ENCODE measurements at places on chromosomes 12 and 14.
A peak's percentile ranks its signal among the peaks of the same experiment; 100 is the strongest.

DNA sequence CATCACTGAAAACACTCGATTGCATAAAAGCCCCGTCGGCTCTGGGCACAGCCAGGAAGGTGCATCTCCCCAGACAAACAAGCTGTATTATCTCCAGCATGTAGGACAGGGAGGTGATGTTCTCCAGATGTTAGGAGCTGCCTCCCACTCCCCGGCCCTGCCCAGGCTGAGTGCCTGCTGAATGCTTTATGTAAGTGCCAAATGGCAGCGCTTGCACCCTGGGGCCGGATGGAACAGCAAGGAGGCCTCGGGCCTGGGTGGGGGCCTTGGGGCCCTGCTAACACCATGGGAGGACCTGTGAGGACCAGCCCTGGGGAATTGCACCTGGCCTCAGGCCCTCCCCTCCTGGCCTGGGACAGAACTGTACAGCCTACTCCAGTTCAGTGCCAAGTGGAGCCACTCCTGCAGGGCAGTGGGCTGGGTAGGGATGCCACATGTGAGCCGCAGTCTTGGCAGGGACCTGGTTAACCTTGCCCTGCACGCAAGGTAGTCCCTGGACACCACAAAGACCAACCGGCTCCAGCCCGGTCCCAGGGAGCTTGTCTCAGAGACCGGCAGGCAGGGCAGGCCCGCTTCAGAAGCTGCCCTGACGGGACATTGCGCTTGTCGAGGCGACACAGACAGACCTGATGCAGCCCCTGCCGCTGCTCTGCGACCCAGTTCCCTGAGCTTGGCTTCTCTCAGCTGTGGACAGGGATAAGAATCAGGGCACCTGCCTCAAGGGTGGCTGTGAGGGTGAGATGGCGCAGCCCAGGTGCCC is 35.3 kb upstream of the PPP1R13B start:
- no peak for DNase-seq

GRCh38 chr12:113276306-113276705 is 55.0 kb downstream of the TPCN1 start:
- DNase-seq, result no peak

GRCh38 chr12:115467531-115467930 is 783.6 kb upstream of the TBX3 start:
- DNase-seq, result no peak

- peak; percentile 28 for DNase-seq
Observed at GRCh38 chr12:51814311-51815088, 34.0 kb downstream of the FIGNL2 start.

DNA sequence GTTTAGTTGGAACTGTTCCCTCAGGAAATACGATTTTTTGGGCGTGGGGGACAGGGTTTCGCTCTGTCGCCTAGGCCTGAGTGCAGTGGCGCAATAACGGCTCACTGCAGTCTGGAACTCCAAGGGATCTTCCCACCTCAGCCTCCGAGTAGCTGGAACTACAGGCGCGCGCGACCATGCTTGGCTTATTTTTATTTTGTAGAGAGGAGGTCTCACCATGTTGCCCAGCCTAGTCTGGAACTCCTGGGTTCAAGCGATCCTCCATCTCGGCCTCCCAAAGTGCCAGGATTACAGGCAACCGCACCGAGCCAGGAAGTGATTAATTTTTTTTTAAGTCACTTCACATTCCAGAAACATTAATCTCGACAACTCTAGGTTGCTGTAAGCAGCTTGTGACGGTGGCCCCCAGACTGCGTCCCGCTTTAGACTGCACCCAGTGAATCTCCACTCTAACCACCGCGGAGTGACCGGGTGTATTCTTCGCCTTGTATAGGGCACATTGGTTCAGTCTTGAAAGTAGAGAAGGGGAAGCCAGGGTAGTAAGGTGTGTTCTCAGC is 830 bp upstream of the MIS18BP1 start:
- DNase-seq, result peak; percentile 9

- peak; percentile 43 for DNase-seq
Observed at GRCh38 chr12:85866986-85867776, 6.9 kb upstream of the NTS start.

- no peak for DNase-seq
Observed at GRCh38 chr14:75113932-75114539, 12.8 kb downstream of the NEK9 start.

GRCh38 chr12:63222582-63222981 is 71.6 kb upstream of the AVPR1A start:
- no peak for DNase-seq

GRCh38 chr14:26255213-26255612 is 342.6 kb downstream of the NOVA1 start:
- no peak for DNase-seq

DNA sequence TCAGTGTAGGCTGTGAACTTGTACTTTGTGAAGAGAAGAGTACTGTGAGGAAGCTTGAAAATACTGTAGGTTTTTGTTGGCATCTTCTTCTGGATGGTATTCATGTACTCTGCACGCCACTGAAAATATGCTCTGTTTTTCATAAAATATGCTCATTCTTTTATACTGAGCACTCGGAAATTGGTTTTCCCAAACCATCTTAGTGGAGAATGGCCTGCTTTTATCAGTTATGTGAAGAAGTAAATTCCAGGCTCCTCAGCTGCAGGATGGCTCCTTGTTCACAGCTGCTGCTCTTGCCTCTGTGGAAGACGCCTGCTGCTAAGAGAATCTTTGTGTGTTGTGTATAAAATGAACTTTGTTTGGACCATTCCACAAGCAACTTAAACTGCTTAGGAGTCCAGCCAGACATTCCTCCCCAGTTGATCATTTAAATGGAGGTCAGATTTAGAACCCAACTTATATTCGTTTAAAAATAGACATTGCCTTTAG is 443.5 kb upstream of the RGS6 start:
- DNase-seq, result no peak

GRCh38 chr12:52946334-52946733 is 2.6 kb upstream of the KRT18 start:
- DNase-seq, result no peak

- DNase-seq, result no peak
Observed at GRCh38 chr14:104656014-104656714, 33.3 kb upstream of the INF2 start.

DNA sequence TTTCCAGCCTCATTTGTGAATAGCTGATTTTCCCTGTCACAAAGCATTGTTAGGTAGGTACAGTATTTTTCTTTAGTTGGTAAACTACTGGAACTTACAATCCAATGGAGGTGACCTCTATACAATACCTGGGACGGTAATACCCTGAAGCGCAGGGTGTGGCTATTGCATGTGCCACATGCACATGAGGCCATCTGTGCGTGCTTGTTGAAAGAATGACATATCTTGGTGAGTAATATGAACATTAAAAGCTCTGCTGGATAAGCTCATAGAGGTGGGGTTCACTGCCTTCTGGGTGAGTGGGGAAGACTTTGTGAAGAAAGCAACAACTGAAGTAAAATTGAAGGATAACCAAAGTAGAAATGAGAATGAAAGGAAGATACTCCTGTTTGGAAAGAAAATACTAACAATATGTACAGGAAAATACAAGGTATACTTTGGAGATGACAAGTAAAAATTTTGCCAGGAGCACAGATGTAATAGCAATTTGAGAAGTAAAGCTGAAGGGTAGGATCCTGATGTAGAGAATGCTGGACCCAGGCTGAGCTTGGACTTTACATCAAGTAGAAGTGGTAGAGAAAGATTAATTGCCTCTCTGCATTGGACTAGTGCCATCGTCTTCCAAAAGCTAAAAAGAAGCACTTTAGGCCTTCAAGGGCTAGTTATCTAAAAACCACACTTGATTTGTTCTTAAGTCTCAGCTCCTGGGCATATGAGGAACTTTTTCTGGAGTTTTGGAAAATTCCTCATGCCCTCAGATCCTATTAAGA is 97.1 kb downstream of the SLC38A6 start:
- DNase-seq, result no peak

DNA sequence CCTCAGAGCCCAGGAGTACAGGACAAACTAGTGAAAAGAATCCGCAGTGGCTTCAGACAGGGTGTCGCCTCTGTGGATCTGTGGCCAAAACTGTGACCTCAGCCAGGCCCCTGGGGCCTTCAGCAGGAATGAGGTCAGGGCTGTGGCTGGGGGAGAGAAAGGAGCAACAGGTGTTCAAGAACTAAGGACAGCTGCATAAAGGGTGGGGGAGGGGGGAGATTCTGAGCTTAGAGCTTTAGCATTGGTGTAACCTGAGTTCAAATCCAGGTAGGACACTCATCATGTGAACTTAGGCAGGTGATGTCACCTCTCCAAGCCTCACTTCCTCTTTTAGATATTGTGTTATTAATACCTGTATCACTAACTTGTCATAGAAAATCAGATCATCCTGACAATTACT is 40.9 kb upstream of the CORO1C start:
- DNase-seq, result no peak

- DNase-seq, result no peak
Observed at GRCh38 chr12:53504004-53504920, 3.0 kb downstream of the NPFF start.

GRCh38 chr14:43360239-43360638 is 1146.8 kb downstream of the FSCB start:
- DNase-seq, result no peak

- no peak for DNase-seq
Observed at GRCh38 chr12:103817791-103818190, 23.2 kb downstream of the NT5DC3 start.

GRCh38 chr12:57112492-57113294 is 1.5 kb upstream of the STAT6 start:
- DNase-seq, result no peak

GRCh38 chr12:114287821-114288525 is 118.0 kb downstream of the TBX5 start:
- DNase-seq, result no peak

- DNase-seq, result peak; percentile 56
Observed at GRCh38 chr14:52053044-52053443, 15.8 kb downstream of the NID2 start.

GRCh38 chr12:69484428-69484827 is 14.2 kb downstream of the FRS2 start:
- DNase-seq, result no peak

- peak; percentile 86 for DNase-seq
Observed at GRCh38 chr12:76863837-76864236, 15.0 kb downstream of the CSRP2 start.

DNA sequence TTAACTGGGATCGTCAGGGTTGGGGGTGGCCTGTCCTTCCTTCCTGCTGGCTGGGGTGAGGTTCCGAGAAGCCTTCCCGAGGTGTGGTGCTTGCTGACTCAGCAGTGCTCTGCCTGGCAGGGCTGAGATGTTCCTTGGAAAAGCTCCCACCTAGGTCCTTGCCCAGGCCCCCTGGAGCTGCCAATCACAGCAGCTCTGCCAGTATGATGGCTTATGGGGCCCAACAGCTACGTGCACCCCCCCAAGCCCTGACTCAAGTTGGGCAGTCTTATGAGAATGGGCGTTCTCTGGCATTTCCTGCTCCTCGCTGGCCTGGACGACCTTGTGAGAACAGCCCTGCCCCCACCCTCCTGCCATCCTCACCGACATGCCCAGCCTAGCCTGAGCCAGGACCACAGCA is 292.2 kb upstream of the CRY1 start:
- DNase-seq, result no peak

GRCh38 chr12:109047081-109047805 is 5.1 kb upstream of the USP30 start:
- DNase-seq, result no peak

- peak; percentile 97 for DNase-seq
Observed at GRCh38 chr14:24366721-24367513, 1.1 kb upstream of the NFATC4 start.

DNA sequence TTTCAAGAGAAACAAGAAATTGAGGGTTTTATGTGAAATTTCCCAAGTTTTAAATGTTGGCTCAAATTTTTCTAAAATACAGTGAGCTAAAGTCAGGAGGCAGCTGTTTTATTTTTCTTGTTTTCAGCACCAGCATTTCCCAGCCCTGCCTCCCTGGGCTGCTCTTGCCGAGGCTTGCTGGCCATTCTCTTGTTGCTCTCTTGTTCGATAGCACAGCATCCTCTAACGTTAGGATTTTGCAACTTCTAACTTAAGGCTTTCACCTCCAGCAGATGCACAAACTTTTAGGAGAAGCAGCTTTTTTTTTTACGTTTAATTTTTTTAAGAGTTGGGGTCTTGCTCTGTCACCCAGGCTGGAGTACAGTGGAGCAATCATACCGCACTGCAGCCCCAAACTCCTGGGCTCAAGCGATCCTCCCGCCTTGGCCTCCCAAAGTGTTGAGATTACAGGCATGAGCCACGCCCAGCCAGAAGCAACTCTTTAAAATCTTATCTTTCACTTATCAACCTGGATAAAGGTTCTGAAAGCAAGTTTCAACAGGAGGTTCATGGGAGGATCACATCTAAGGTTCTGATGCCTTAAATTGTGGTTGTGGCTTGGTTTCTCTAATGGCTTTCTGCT is 40.2 kb downstream of the B4GALNT3 start:
- no peak for DNase-seq

- DNase-seq, result no peak
Observed at GRCh38 chr14:23217032-23218020, 20.4 kb upstream of the RNF212B start.

GRCh38 chr14:102146423-102146822 is 6.7 kb downstream of the WDR20 start:
- DNase-seq, result no peak

DNA sequence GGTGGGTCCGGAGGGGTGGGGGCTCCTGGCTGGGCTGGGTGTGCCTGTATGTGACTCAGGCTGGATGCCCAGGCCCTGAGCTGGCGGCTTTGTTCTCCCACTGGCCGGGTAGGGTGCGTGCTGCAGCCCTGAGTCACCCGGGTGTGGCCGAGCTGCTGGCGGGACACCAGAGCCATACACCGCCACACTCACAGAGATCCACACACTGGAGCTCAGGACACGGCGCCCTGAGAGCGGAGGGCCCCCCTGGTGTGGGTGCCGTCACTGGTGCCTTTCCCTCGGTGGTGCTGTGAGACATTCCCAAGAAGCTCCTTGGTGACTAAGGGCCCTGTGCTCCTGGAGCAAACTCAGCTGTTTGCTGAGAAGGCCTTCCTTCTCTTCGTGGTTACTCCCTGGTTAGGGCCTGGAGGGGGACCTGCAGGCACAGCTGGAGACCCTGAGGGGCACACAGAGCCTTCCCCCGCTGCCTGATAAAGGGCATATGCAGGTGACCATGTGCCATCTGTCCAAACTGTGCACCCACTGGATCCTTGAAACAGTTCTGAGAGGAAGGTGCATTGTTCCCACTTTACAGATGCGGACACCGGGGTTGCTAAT is 44.3 kb downstream of the KRT80 start:
- peak; percentile 92 for DNase-seq

- no peak for DNase-seq
Observed at GRCh38 chr14:53951243-53951626, 5.4 kb downstream of the BMP4 start.

GRCh38 chr14:76926521-76927251 is 100.5 kb downstream of the LRRC74A start:
- DNase-seq, result no peak

- peak; percentile 36 for DNase-seq
Observed at GRCh38 chr12:1644534-1645438, 15.8 kb downstream of the WNT5B start.

GRCh38 chr14:91509878-91510170 is 286 bp downstream of the PPP4R3A start:
- no peak for DNase-seq

All from fibroblast of skin of left biceps (primary cell).